CD4-positive, alpha-beta T cell (primary cell): ENCODE measurements at places on chromosomes 12 and 14. TPM values are rescaled to one million over a fixed set of nuclear protein-coding genes. Genes with fewer than 3 reads are reported as not detected.
A peak's percentile ranks its signal among the peaks of the same experiment; 100 is the strongest.

DNA sequence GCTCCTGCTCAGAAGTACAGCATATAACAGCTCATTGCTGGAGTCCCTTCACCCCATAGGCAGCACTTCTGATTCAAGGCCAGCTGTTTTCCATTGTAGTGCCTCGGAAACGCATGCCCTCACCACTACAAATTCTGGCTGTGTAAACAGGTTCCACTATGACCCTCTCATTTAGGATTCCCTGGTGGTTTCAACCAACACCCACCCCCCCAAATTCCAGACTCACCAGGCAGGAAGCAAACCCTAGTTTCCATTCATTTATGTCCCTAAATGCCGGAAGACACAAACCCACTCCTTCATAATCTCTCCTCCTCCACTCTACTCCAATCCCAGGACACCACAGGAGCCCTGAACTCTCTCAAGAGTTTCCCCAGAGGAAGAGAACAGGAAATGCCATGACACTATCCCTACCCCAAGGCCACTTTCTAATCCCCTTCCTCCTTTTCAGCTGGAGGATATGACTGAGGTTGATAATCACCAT is 75.9 kb upstream of the TMPO start:
- DNase-seq = no peak
- peaks cover 11% of the 10 kb centered on the region for H3K27me3 ChIP-seq
- no peaks in the 10 kb centered on the region for H3K4me1 ChIP-seq
- no peaks in the 10 kb centered on the region for H3K36me3 ChIP-seq

DNA sequence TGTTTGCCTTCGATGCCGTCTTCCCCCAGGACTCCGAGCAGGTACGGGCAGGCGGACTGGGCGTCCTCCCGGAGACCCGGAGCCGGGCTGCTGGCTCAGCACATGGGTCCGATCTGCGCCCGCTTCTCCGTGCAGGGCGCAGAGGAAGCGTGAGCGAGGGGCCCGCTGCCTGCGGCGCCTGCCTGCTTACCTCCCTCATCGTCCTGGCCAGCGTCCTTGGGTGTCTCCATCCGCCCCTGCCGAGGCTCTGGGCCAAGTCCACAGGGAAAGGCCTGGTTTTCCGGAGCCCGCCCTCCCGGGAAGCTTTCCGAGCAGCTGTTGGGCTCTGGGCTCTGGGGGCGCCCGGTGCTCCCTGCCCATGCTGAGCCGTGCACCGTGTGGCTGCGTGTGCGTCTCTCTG is 33.5 kb downstream of the KIF26A start:
- H3K36me3 ChIP-seq = no peaks in the 10 kb centered on the region
- no peak overlapping the region for H3K4me3 ChIP-seq
- H3K27ac ChIP-seq = no peak overlapping the region
- H3K27me3 ChIP-seq = no peaks in the 10 kb centered on the region
- no peak for DNase-seq

GRCh38 chr14:104291123-104292000 is 153.0 kb downstream of the KIF26A start:
- DNase-seq = no peak
- H3K27ac ChIP-seq = no peak overlapping the region
- H3K36me3 ChIP-seq = no peaks in the 10 kb centered on the region
- H3K4me3 ChIP-seq = no peak overlapping the region
- H3K27me3 ChIP-seq = no peaks in the 10 kb centered on the region

DNA sequence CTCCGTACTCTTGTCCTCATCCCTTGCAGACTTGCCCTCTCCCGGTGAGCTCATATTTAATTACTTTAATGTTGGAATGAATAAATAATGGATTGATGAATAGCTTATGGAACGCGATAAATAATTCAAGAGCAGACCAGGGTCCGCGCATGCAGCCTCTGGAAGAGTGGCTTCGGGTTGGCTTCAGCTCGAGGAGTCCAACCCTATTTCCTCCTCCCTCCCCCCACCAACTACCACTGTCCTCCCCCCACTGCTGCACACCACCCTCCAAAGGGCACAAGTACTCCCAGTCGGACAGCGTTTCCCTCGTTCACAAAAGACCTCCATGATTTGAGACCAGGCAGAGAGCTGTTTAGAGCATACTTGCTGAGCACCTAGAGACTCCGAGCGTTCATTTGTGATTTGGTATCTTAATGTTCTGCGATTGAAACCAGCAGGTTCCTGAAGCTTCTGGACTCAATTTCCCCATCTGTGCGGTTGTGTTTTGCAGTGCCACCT is 647 bp upstream of the SIX1 start:
- no peak for DNase-seq
- no peak overlapping the region for H3K27ac ChIP-seq
- peaks cover 47% of the 10 kb centered on the region for H3K4me1 ChIP-seq
- peaks cover 77% of the 10 kb centered on the region for H3K27me3 ChIP-seq
- no peaks in the 10 kb centered on the region for H3K36me3 ChIP-seq

GRCh38 chr14:89409961-89410360 is 7.1 kb downstream of the FOXN3 start:
- no peak overlapping the region for H3K27ac ChIP-seq
- peaks cover 38% of the 10 kb centered on the region for H3K4me1 ChIP-seq
- H3K36me3 ChIP-seq = peaks cover 21% of the 10 kb centered on the region

DNA sequence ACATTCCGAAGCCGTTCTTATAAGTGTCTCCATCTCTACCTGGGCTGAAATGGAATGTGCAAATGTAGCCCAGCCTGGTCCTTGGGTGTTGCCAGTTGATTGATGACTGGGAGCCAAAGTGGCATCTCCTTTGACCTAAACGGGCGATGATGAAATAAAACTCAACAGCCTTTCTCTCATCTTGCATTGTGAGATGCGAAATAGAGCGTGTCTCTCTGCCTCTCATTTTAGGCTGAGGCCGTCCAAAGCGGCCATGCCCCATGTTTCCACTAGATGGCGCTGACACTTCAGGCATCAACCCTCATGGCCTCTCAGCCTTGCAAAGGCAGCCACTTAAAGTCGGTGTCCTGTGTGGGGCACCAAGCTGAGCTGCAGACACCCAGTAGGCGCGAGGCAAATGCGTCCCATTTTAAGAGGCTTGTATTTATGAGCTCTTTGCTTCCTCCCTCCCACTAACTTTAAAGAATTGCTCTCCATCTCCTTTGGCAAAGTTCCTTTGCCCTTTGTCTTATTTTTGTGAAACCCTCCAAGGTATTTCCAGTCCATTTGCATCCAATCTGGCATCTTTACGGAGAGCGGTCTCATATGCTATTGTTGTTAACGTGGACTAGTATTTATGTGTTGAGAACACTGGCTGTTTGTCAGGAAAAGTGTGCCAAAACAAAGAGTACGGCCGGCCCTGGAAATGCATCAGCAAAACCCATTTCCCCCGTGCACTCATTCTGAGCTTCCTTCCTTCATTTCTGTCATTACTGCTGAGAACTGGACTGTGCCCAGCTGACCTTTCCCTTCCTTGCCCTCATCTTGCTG is 25.0 kb downstream of the GPRC5A start:
- peaks cover 7% of the 10 kb centered on the region for H3K4me1 ChIP-seq
- DNase-seq = peak; percentile 81
- H3K36me3 ChIP-seq = no peaks in the 10 kb centered on the region
- no peak overlapping the region for H3K27ac ChIP-seq
- no peak overlapping the region for H3K4me3 ChIP-seq

GRCh38 chr12:132700212-132700822 is 10.3 kb upstream of the PGAM5 start:
- no peak overlapping the region for H3K4me3 ChIP-seq
- H3K4me1 ChIP-seq = no peaks in the 10 kb centered on the region

DNA sequence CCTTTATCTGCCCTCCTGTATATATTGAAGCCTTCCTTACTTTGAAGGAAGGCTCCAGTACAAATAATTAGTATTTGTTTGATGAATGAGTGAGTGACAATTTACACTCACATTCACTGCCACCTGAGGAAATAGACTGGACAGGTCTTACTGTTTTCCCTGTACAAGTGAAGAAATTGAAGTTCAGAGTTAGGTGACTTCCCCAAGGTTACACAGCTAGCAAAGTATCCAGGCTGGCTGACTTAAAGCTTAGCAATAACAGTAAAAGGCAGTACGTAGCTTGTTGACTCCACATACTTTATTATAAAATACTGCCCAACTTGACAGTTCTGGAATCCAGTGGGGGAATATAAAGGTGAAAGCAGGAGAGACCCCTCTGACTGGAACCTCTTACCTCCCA is 2.6 kb upstream of the KRT18 start:
- H3K27me3 ChIP-seq = no peaks in the 10 kb centered on the region
- no peak overlapping the region for H3K4me3 ChIP-seq
- H3K36me3 ChIP-seq = no peaks in the 10 kb centered on the region
- no peak for DNase-seq

DNA sequence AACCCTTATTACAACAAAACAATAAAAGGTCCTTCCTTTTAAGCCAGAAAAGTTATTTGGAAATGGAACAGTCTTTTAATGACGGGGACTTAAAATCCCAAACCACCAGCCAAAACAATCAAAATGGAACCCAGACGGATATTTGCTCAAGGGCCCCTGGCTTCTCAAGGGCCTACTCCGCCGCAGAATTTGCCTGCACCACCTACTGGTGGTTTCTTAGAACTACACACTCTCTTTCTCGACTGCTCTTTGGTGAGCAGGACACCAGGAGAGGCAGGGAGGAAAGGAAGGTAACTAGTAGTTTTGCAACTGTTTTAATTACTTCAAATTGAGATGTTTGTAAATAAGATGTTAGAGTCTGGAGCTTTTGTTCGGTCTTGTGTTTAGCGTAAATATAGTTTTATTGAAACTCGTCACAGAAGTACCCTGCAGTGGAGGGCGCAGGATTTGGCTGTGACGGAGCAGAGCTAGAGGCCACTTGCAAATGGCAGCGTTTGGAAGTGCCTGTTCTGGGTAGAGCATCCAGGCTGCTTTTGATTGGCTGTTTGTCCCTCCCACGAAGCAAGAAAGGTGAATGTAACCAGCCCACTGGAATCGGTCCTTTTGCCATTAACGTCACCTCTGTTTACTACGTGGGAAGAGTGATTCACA is 238.5 kb downstream of the CACNA1C start:
- no peak for DNase-seq
- H3K27me3 ChIP-seq = no peaks in the 10 kb centered on the region
- no peak overlapping the region for H3K27ac ChIP-seq
- H3K4me1 ChIP-seq = peaks cover 6% of the 10 kb centered on the region

GRCh38 chr12:45349916-45350315 is 134.0 kb downstream of the ANO6 start:
- H3K4me3 ChIP-seq = no peak overlapping the region
- H3K36me3 ChIP-seq = peaks cover 40% of the 10 kb centered on the region
- H3K27ac ChIP-seq = no peak overlapping the region
- H3K4me1 ChIP-seq = peaks cover 5% of the 10 kb centered on the region
- no peaks in the 10 kb centered on the region for H3K27me3 ChIP-seq
- no peak for DNase-seq

DNA sequence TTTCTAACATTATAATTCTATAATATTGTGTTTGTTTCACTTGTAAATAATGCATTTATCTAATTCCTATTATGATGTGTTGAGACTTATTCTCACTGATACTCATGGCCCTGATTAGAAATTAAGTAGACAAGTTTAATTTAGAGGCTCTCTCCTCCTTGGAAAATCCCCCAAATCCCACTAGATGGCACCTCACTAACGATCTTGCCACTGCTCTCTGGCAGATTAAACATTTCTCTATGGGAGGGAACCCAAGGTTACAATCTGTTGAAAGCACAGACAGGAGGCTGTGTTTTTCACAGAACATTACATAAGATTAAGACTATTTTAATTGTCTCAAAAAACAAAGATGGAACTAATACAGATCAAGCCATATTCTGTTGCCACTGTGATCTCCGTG is 318.7 kb downstream of the LRFN5 start:
- no peaks in the 10 kb centered on the region for H3K4me1 ChIP-seq
- no peak for DNase-seq
- no peak overlapping the region for H3K4me3 ChIP-seq
- no peaks in the 10 kb centered on the region for H3K36me3 ChIP-seq
- H3K27ac ChIP-seq = no peak overlapping the region

GRCh38 chr14:81946834-81947798 is 413.5 kb upstream of the SEL1L start:
- no peaks in the 10 kb centered on the region for H3K4me1 ChIP-seq
- H3K4me3 ChIP-seq = no peak overlapping the region
- no peaks in the 10 kb centered on the region for H3K36me3 ChIP-seq
- no peaks in the 10 kb centered on the region for H3K27me3 ChIP-seq
- no peak overlapping the region for H3K27ac ChIP-seq
- DNase-seq = no peak

GRCh38 chr14:78709795-78710557 is 539.8 kb downstream of the NRXN3 start:
- no peaks in the 10 kb centered on the region for H3K36me3 ChIP-seq
- no peaks in the 10 kb centered on the region for H3K27me3 ChIP-seq
- H3K4me1 ChIP-seq = no peaks in the 10 kb centered on the region
- no peak overlapping the region for H3K4me3 ChIP-seq

- no peak overlapping the region for H3K4me3 ChIP-seq
- H3K27me3 ChIP-seq = peaks cover 5% of the 10 kb centered on the region
- H3K27ac ChIP-seq = no peak overlapping the region
- DNase-seq = no peak
- H3K4me1 ChIP-seq = no peaks in the 10 kb centered on the region
These were observed 37.0 kb upstream of the PPFIBP1 start for GRCh38 chr12:27486961-27487360.

GRCh38 chr12:65004270-65004669 is 116.8 kb downstream of the WIF1 start:
- no peak overlapping the region for H3K27ac ChIP-seq
- no peak overlapping the region for H3K4me3 ChIP-seq
- no peaks in the 10 kb centered on the region for H3K36me3 ChIP-seq
- no peak for DNase-seq

GRCh38 chr12:52871291-52872039 is 22.7 kb upstream of the KRT78 start:
- no peaks in the 10 kb centered on the region for H3K36me3 ChIP-seq
- DNase-seq = no peak
- no peak overlapping the region for H3K27ac ChIP-seq
- H3K4me1 ChIP-seq = peaks cover 39% of the 10 kb centered on the region
- no peaks in the 10 kb centered on the region for H3K27me3 ChIP-seq
- no peak overlapping the region for H3K4me3 ChIP-seq

GRCh38 chr14:104528496-104528895 is 51.1 kb upstream of the C14orf180 start:
- H3K4me1 ChIP-seq = no peaks in the 10 kb centered on the region
- no peak for DNase-seq
- H3K27ac ChIP-seq = no peak overlapping the region
- H3K27me3 ChIP-seq = peaks cover 9% of the 10 kb centered on the region
- H3K36me3 ChIP-seq = no peaks in the 10 kb centered on the region

- no peak for DNase-seq
- no peaks in the 10 kb centered on the region for H3K36me3 ChIP-seq
- H3K27me3 ChIP-seq = no peaks in the 10 kb centered on the region
- no peak overlapping the region for H3K27ac ChIP-seq
These were observed 23.1 kb upstream of the C14orf180 start for GRCh38 chr14:104556256-104557021.

- no peaks in the 10 kb centered on the region for H3K4me1 ChIP-seq
- no peaks in the 10 kb centered on the region for H3K36me3 ChIP-seq
- peaks cover 2% of the 10 kb centered on the region for H3K27me3 ChIP-seq
These were observed 29.2 kb downstream of the ALG10 start for GRCh38 chr12:34051486-34051885.

FOXG1 gene
- not detected for total RNA-seq

BMP4 gene
- total RNA-seq = not detected

KCNMB4 gene
- total RNA-seq = 0.53 TPM

FBLN5 gene
- total RNA-seq = 1.2 TPM

MIS18BP1 gene
- 20.1 TPM for total RNA-seq

GRIP1 gene
- 5.4 TPM for total RNA-seq

PZP gene
- not detected for total RNA-seq

KRT71 gene
- total RNA-seq = not detected

GALNT8 gene
- total RNA-seq = 0.44 TPM
